ENCODE measurements at places on chromosomes 4 and X. TPM values are rescaled to one million over a fixed set of nuclear protein-coding genes. Genes with fewer than 3 reads are reported as not detected.

GRCh38 chrX:151996347-151996746, 21.9 kb upstream of the GABRE start:
- DNase-seq = no peak

SMIM10L2A gene
- 1.1 TPM for total RNA-seq

- DNase-seq = no peak
Observed at GRCh38 chrX:133544115-133544514, 128.8 kb upstream of the GPC4 start.

DNA sequence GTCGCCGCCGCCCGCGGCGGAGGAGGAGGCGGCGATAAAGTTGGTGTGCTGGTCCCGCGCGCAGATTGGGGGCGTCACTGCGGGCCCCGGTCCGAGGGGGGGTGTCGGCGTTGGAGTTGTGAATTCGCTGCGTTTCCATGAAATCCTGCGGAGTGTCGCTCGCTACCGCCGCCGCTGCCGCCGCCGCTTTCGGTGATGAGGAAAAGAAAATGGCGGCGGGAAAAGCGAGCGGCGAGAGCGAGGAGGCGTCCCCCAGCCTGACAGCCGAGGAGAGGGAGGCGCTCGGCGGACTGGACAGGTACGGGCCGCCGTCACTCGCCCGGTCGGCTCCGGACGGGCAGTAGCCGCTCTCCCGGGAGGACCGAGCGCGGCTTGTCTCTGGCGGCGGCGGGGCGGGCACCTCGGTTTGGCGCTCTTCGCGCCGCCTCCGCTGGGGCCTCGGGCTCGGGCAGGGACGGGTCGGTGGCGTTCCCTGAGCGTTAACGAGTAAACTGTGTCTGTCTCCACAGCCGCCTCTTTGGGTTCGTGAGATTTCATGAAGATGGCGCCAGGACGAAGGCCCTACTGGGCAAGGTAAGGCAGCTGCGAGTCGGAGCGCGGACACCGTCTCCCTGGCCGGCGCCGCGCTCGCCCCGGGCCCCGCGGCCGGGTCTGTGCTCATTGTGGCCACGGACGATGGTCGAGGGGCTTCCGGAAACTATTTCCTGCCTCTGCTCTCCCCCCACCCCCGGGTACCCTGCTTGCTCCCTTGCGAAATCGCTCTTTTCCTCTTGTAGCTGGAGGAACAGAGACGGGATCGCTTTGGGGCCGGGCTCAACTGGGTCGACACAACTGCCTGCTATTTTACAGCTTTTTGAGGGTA, 658 bp downstream of the KDM6A start:
- DNase-seq = peak; percentile 76

- DNase-seq = no peak
Observed at GRCh38 chr4:181650033-181650825, 593.0 kb upstream of the TENM3 start.

DNA sequence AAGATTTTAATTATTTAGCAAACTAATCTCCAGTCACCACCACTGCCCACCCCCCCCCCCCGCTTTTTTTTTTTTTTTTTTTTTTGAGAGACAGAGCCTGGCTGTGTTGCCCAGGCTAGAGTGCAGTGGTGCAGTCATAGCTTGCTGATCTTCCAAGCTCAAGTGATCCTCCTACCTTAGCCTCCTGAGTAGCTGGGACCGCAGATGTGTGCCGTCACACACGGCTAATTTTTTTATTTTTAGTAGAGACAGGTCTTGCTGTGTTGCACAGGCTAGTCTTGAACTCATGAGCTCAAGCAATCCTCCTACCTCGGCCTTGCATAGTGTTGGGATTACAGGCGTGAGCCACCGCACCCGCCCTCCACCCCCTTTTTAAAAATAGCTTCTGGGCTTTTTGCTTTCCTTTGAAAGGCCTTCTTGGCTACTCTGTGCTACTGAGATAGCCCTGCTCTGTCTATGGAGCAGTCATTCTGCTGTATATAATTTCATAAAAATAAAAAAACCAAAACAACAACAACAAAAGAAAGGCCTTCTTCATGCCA, 18.7 kb downstream of the TXLNG start:
- DNase-seq = no peak

All from ureter (tissue), 1 donor.